ENCODE measurements at places on chromosomes 4 and X.

DNA sequence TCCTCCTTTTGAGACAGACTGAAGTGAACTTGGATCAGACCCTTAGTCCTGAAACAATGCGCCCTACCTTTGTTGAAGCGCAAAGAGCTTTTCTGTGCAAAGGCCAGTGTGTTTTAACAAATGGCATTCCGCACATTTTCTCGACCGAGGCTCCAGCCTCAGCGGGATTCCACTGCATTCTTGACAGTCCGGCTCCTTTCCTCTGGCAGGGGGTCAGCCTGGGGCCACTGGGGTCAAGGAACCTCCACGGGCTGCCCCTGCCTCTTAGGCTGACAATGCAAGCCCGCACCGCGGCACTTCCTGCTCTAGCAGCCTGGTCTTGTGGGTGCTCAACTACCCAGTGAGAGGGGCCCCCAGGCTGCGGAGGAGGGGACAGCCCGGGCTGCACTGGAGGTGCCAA, 47.2 kb upstream of the TFDP3 start:
- DNase-seq, result no peak

DNA sequence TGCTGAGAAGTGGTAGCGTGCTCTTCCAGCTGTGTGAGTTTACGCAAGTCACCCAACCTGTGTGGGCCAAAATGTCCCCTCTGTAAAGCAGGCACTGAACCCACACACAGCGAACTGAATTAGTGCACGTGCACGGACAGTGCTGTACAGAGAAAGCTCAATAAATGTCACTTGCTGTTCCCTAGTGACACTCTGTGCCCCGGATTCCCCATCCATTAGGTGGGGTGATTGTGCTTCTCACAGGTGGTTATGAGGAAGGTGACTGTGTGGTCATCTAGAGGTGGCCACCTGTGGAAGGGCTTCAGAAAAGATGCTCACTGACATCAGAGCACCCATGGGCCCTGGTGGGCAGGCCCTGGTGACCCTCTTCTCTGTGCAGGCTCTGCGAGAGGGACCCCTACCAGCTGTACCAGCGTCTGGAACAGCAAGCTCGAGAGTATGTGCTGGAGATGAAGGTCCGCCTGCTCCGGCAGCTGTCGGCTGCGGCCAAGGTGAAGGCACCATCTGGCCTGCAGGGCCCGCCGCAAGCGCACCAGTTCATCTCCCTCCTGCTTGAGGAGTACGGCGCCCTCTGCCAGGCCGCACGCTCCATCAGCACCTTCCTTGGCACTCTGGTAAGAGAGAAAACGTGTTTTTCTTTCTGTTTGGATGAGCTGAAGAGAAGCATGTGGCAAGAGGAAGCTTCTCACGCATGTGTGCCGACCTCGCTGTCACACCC, 94.3 kb downstream of the FAM193A start:
- DNase-seq, result no peak

- DNase-seq, result no peak
Observed at GRCh38 chr4:122758033-122758432, 25.5 kb downstream of the BBS12 start.

- no peak for DNase-seq
Observed at GRCh38 chrX:118497180-118497818, 1.7 kb downstream of the DOCK11 start.

DNA sequence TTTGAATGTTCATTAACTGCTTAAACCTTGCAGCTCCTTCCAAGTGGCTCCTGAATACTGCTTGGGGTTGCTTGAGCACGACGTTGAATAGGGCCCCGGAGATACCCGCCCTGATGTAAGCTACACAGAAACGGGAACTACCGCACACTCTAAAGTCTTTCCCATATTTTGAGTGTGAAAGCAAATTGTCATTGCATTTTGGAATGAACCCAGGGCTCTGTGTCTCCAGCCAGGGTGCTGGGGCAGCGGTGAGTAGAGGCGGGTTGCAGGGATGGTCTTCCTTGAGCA, 59.4 kb upstream of the HELT start:
- DNase-seq, result no peak

- no peak for DNase-seq
Observed at GRCh38 chr4:135365065-135365464, 1163.5 kb upstream of the PABPC4L start.

DNA sequence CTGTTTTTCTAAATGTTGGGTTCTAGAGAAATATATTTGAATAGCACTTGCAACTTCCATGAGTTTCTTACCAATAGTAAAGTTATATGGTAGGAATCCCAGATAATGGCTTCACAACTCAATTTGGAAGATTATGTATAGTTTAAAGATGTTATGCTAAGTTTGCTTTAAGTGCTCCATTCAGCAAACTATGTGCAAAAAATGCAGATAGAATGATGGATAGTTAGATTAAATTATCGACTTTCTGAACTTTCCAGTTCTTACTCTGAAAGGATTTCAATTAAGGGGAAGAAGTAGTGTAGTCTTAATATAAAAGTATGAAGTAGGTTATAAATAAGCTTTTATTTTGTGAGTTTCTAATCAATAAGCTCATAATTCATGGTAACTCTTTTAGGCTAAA, 60.7 kb upstream of the NFKB1 start:
- no peak for DNase-seq

DNA sequence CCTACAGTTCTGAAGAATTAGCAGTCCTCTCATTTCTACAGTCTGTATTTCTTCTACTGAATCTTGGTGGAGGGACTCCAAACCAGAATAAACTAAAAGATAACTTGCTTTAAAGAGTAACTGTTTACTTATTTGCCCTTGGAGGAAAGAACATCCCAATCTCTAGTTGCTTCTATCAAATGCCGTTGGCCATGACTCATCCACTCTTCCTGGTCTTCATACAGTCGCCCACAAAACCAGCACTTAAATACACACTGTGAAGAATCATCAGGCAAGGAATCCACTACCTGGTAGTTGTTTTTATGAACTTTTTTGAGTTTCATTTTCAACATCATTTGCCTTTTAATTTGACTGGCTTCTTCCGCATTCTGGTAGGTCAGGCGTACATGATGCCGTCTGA, 14.2 kb downstream of the ZNF518B start:
- DNase-seq, result no peak

DNA sequence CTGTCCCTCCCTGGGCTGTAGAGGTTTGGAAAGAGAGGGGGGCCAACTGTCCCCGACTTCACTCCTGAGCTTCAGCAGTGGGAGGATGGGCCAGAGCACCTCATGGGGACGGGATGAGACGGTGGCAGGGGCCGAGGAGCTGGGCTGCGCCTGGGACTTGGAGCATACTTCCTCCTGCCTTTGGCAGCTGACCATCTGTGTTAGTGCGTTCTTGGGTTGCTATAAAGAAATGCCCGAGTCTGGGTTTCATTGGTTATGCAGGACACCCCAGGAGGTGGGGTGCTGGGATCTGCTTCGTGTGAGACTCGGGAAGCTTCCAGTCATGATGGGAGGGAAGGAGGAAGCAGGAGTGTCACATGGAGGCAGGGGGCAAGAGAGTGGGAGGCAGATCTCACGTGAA, 7.4 kb downstream of the PSAPL1 start:
- DNase-seq, result no peak

GRCh38 chr4:107243141-107243781, 207.1 kb upstream of the DKK2 start:
- DNase-seq, result no peak

DNA sequence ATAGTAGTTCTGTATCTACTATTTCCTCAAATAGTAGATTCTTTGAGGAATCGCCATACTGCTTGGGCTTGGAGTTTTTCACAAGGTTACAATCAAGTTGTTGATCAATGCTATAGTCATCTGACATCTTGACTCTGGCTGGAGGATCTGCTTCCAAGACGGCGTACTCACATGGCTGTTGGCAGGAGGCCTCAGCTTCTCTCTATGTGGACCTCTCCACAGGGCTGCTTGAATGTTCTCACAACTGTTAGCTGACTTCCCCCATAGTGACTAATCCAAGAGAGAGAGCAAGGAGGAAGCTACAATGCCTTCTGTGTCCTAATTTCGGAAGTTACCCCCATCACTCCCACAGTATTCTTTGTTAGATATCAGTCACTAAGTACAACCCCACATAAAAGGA, 10.3 kb downstream of the EGFL6 start:
- no peak for DNase-seq

- DNase-seq, result no peak
Observed at GRCh38 chrX:46630141-46630540, 56.6 kb downstream of the CHST7 start.

DNA sequence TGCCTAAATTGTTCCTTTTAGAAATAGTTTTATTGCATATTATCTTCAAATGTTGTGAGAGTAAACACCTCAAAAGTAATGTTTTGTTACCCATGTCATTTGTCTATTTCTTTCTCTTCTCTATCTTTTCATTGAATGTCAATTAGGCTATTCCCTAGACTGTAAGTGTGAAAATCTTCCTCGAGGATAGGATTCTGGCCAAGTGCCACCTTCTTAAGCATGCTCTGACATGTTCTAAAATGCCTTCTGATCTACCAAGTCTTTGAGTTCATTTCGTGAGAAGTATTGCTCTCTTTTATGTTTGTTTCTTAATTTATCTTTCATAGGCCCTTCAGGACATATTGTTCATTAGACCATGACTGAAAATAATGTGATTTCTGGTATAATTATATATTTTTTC, 44.1 kb upstream of the TLL1 start:
- no peak for DNase-seq

DNA sequence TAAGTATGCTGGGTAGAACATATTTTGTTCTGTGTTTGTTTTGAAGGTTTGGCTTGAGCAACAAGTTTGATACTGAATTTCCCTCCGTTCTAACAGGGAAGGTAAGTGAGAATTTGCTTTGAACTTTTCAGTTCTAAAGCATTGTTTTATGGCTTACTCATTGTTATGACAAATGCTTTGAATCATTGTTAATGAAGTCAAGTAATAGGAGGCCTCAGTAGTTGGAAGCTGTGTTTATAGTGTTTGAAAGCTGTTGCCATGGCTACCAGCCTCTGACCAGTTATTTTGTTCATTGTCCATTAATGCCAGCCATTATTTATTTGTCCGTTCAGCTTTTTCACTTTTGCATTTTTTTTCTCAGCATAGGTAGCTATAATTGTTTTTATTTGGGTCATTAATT, 14.4 kb downstream of the CHIC1 start:
- DNase-seq, result no peak

- no peak for DNase-seq
Observed at GRCh38 chr4:47669946-47670345, 167.9 kb downstream of the CORIN start.

GRCh38 chr4:159328766-159329165, 225.9 kb downstream of the RAPGEF2 start:
- no peak for DNase-seq
